ENCODE measurements at places on chromosomes 2 and 18. TPM values are rescaled to one million over a fixed set of nuclear protein-coding genes. Genes with fewer than 3 reads are reported as not detected.

The SH2D6 gene
- not detected for total RNA-seq

The PELI1 gene
- total RNA-seq, result 6.6 TPM

The TRABD2A gene
- 0.49 TPM for total RNA-seq

The SULT1C2 gene
- 1.9 TPM for total RNA-seq

The RAD51AP2 gene
- total RNA-seq, result 0.14 TPM

The SIGLEC15 gene
- 0.19 TPM for total RNA-seq

The GPBAR1 gene
- 1.5 TPM for total RNA-seq

The PDE1A gene
- 17.3 TPM for total RNA-seq

The NYAP2 gene
- total RNA-seq, result not detected

The PAX3 gene
- 0.30 TPM for total RNA-seq

The CROCC2 gene
- not detected for total RNA-seq

The ANTXR1 gene
- total RNA-seq, result 23.3 TPM

The DTNA gene
- total RNA-seq, result 167 TPM

The THADA gene
- total RNA-seq, result 15.4 TPM

The BOLL gene
- not detected for total RNA-seq

The DLGAP1 gene
- 0.05 TPM for total RNA-seq

The CD8B2 gene
- not detected for total RNA-seq

The STEAP3 gene
- total RNA-seq, result 7.1 TPM

The PCBP1 gene
- 205 TPM for total RNA-seq

The CLHC1 gene
- 7.5 TPM for total RNA-seq

The CSRNP3 gene
- 4.0 TPM for total RNA-seq

The MAP3K2 gene
- 22.2 TPM for total RNA-seq

The ATP6V1C2 gene
- 0.69 TPM for total RNA-seq

The SERPINB5 gene
- total RNA-seq, result not detected

The SULT1C4 gene
- total RNA-seq, result 2.7 TPM

The ONECUT2 gene
- 0.41 TPM for total RNA-seq

The CHMP3 gene
- total RNA-seq, result 149 TPM

The TUBA3E gene
- 47.1 TPM for total RNA-seq

The OSR1 gene
- total RNA-seq, result 2.7 TPM

The SNTG2 gene
- total RNA-seq, result 0.47 TPM

The DOK6 gene
- total RNA-seq, result 0.96 TPM

The CRACDL gene
- total RNA-seq, result 3.0 TPM

The PPP1R1C gene
- 33.1 TPM for total RNA-seq

The SPP2 gene
- total RNA-seq, result not detected

The COX5B gene
- 1,153 TPM for total RNA-seq

The DSG3 gene
- not detected for total RNA-seq

The LRRC30 gene
- not detected for total RNA-seq

The TMEM169 gene
- 0.25 TPM for total RNA-seq

The KRTCAP3 gene
- total RNA-seq, result 0.63 TPM

The GALNT14 gene
- total RNA-seq, result 0.14 TPM

Measured in left ventricle myocardium inferior (tissue), 1 donor.